ENCODE measurements at places on chromosomes 1 and 21.

GRCh38 chr1:234398849-234399381 is 25.7 kb downstream of the COA6 start:
- H3K36me3 ChIP-seq = no peaks in the 10 kb centered on the region
- H3K27ac ChIP-seq = peak overlapping the region; percentile 33
- H3K4me1 ChIP-seq = peaks cover 5% of the 10 kb centered on the region
- no peak for DNase-seq
- H3K4me3 ChIP-seq = peak overlapping the region; percentile 26
- no peaks in the 10 kb centered on the region for H3K27me3 ChIP-seq

DNA sequence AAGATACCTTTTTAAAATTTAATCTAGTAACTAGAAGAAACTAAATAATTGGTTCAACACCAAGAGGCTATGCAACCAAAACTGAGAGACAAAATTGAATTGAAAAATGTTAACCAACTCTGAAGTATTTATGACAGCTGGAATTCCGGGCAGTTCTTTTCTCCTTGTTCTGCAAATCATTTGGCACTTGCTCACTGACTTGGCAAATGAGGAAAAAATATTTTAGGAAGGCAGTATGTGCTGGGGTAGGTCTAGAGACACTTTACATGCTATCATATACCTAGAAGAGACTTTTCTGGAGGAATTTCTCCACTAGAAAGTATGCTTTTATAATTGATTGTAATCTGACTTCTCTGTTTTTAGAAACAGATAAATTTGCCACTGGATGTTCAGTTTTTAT is 22.1 kb upstream of the SH3D21 start:
- no peaks in the 10 kb centered on the region for H3K27me3 ChIP-seq
- no peak overlapping the region for H3K27ac ChIP-seq
- H3K4me3 ChIP-seq = no peak overlapping the region
- peaks cover 44% of the 10 kb centered on the region for H3K36me3 ChIP-seq

GRCh38 chr1:231460614-231461013 is 38.5 kb upstream of the EGLN1 start:
- peak; percentile 37 for DNase-seq
- H3K4me1 ChIP-seq = peaks cover 7% of the 10 kb centered on the region
- H3K27ac ChIP-seq = no peak overlapping the region

DNA sequence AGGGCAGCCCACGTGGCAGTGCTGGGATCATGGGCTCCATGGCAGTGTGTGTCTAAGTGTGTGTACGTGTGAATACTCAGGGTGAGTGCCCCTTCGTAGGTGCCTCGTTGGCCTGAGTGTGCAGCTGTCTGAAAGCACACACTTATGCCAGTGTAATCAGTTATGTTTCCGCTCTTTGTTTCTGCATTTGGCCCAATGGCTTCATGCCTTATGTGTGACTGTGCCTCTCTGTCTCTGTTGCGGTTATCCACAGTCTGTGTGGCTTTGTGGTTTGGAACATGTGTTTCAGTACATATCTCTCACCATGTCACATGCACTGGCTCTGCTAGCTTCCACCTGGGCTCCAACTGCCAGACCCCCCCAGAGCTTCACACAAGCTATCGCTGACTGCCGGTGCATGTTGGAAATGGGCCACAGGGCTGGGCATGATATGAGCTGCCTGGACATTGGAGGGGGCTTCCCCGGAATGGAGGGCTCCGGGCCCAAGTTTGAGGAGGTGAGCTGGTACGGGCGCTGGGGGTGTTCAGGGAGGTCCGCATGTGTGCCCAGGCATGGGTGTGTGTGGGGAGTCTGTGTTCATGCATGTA is 70.3 kb upstream of the TINAGL1 start:
- no peak for DNase-seq
- no peaks in the 10 kb centered on the region for H3K4me1 ChIP-seq
- H3K4me3 ChIP-seq = no peak overlapping the region
- H3K27me3 ChIP-seq = no peaks in the 10 kb centered on the region

DNA sequence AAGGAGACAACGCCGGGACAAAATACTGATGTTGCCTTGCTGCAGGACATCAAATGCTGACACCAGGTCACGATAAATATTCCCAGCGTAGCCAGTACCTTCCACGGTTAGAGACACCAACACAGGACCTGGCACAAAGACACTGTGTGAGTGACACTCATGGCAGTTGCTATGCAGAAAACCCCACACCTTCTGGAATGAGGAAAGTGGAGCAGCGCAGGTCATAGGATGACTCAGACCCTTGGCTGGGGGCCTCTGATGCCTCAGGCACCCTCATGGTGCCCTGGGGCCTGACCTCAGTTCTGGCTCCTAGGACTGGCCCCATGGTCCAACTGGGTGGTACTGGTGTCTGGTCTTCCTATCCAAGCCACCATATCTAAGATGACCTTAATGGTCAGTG is 7.0 kb downstream of the DCST2 start:
- DNase-seq = no peak
- H3K4me3 ChIP-seq = no peak overlapping the region
- no peak overlapping the region for H3K27ac ChIP-seq
- H3K27me3 ChIP-seq = no peaks in the 10 kb centered on the region
- H3K36me3 ChIP-seq = no peaks in the 10 kb centered on the region
- no peaks in the 10 kb centered on the region for H3K4me1 ChIP-seq

GRCh38 chr1:235160383-235160956 is 580 bp downstream of the RBM34 start:
- peaks cover 27% of the 10 kb centered on the region for H3K36me3 ChIP-seq
- H3K4me1 ChIP-seq = peaks cover 15% of the 10 kb centered on the region
- H3K4me3 ChIP-seq = peak overlapping the region; percentile 71

DNA sequence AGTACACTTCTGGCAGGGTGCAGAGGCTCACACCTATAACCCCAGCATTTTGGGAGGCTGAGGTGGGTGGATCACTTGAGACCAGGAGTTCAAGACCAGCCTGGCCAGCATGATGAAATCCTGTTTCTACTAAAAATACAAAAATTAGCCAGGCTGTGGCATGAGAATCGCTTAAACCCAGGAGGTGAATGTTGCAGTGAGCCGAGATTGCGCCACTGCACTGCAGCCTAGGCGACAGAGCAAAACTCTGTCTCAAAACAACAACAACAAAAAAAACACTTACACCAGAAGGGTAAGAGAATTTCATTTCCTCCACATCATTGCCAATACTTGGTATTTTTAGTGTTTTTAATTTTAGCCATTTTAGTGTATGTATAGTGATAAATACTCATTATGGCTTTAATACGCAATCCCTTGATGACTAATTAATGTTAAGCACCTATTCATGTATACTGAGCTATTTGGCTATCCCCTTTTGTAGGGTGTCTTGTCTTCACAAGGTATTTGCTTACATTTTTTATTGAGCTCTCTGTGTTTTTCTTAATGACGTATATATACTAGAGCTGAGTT is 77.1 kb upstream of the TNR start:
- H3K36me3 ChIP-seq = no peaks in the 10 kb centered on the region
- no peaks in the 10 kb centered on the region for H3K4me1 ChIP-seq
- no peak overlapping the region for H3K27ac ChIP-seq
- no peaks in the 10 kb centered on the region for H3K27me3 ChIP-seq
- DNase-seq = no peak
- no peak overlapping the region for H3K4me3 ChIP-seq

DNA sequence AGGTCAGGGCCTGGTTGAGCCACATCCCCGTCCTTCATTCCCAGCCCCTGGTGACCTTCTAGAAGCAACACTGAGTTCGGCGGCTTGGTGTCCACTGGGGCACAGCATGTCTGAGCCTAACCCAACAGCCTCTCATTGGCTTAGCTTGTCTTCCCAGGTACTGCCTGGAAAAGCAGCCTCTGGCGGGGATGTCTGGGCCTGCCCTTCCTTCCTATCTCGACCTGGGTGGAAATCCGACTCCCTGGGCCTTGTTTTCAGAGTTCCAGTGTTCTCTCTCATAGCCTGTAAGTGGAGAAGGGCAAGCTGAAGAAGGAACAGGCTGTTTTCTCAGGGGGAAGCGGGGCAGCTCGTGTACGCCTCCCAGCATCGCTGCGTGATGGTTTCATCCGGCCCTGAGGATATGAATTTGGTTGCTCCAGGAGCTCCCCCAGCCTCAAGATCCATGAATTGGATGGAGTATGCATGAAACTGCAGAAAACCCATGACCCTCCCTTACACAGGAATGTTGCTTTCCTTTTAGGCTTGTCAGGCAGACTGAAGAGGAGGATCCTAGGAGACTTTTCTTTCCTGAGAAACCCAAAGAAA is 116.5 kb upstream of the IRF2BP2 start:
- no peak overlapping the region for H3K4me3 ChIP-seq
- peaks cover 54% of the 10 kb centered on the region for H3K4me1 ChIP-seq

GRCh38 chr1:236854605-236854983 is 59.5 kb downstream of the MTR start:
- H3K4me3 ChIP-seq = no peak overlapping the region
- no peak overlapping the region for H3K27ac ChIP-seq
- no peaks in the 10 kb centered on the region for H3K4me1 ChIP-seq
- DNase-seq = no peak

DNA sequence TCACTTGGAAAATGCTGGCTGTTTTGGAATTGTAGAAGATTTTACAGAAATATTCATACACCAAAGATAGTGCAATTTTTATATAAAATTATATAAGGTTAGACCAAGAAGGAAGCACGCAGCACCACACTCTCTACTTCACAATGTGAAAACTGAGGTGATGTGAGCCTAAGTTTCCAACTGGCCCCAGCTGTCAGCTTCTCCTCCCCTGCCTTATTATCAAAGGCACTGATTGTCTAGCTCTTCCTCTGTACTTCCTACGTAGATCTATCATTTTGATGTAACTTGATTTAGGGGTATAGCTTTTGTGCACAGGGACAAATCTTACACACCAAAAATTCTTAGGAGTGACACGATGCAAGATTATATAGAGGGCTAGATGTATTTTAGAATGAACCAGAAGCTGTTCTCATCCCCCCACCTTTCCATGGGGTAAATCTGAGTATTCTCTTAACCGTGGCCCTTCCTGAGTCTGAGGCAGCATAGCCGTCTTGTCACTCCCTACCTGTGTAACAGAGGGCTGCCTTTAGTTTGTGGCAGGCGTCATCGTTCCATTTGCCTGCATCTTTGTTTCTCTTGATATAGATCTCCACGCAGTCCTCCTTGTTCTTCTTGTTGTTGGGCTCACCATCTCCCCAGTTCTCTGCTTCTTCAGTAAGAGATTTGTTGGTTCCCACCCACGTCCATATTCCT is 3.4 kb downstream of the SELL start:
- peak overlapping the region; percentile 56 for H3K27ac ChIP-seq
- no peaks in the 10 kb centered on the region for H3K27me3 ChIP-seq
- H3K4me3 ChIP-seq = peak overlapping the region; percentile 35
